ENCODE measurements at places on chromosomes 16 and 17. TPM values are rescaled to one million over a fixed set of nuclear protein-coding genes. Genes with fewer than 3 reads are reported as not detected.

TEX19 gene
- 2.3 TPM for total RNA-seq

DNA sequence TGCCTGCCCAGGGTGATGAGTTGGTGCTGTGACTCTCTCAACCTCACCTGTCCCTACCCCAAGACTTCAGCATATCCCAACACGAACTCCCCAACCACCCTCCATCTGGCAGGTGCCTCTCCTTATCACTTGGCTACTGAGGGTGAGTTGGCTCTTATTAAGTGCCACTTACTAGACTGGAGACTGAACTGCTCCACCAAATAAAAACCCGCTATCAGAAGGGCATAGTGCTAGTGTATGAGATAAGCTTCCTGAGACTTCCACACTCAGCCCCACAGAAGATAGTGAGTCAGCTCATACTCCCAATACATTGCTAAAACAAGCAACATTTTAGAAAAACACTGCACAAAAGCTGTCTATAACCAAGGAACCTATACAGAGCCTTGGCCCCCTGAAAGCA, 16.0 kb upstream of the CCL18 start:
- no peak for DNase-seq

- no peak for DNase-seq
Observed at GRCh38 chr17:47898241-47898640, 2.2 kb downstream of the SP2 start.

ARRB2 gene
- total RNA-seq: 10.5 TPM

GRCh38 chr16:78838276-78838675, 738.8 kb downstream of the WWOX start:
- no peak for DNase-seq

DNA sequence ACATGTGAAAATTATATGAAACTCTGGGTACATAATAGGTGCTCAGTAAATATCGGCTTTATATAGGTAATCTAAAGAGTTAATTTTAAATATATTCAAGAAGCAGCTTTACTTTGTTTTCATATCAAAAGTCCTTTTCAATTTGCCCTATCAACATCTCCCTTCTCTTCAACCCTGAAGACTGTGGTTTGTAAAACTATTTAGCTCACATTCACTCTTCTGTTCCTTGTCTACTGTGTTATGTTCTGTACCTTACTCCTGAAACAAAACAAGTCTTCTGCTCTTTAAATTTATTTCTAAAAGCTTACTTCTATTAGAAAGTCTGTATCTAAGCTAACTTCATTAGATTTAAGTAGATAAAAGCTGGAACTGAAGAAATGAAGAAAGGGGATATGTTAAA, 301.7 kb upstream of the PMFBP1 start:
- DNase-seq: no peak

- DNase-seq: no peak
Observed at GRCh38 chr17:67633751-67634211, 84.0 kb upstream of the NOL11 start.

TMEM132E gene
- total RNA-seq: not detected

GRCh38 chr17:21301593-21302550, 17.4 kb downstream of the MAP2K3 start:
- DNase-seq: no peak

TBC1D3E gene
- total RNA-seq: not detected

DNA sequence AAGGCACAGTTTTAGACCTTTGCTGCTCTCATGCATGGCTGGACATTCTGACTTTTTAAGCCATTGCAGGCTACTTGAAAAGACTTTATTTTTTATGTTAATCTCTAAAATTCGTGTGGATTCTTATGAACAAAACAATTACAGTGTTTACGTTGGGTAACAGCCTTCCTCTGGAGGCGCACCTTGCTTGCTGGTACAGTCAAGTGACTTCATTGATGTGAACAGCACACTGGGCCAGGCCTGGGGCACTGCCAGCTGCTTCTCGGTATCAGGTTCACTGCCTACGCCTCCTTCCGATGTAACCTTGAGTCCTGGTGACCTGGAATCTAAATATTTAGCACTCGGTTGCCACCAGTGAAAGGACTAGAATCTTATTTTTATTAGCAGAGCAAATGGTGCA, 27.8 kb downstream of the MARCHF10 start:
- no peak for DNase-seq

CD300LF gene
- not detected for total RNA-seq

PLLP gene
- total RNA-seq: not detected

- no peak for DNase-seq
Observed at GRCh38 chr16:84924331-84925091, 86.8 kb downstream of the ZDHHC7 start.

PIMREG gene
- total RNA-seq: 46.6 TPM

MAPT gene
- 0.43 TPM for total RNA-seq

DNA sequence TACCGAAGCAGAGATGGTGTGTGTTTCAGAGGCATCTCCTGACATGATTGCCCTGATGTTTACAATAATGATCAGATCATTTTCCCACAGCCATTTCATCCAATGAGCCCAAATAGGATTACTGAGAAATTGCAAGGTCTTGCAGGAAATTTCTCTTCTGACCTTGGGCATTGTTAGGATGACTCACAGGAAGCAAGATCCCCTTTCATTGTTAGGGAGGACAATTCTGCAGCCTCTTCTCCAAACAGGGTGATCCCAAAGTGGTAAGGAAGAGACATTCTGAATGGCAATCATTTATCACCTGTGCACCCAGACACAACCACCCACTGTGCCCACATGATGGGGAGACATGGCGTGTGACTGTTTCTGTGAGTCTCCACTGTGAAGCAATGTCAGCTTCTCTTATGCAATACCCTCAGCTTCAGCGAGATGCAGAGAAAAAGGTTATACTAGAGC, 306.7 kb upstream of the XYLT1 start:
- peak; percentile 23 for DNase-seq

- no peak for DNase-seq
Observed at GRCh38 chr17:81253358-81254131, 14.4 kb downstream of the NDUFAF8 start.

- no peak for DNase-seq
Observed at GRCh38 chr17:17183744-17184143, 22.4 kb downstream of the PLD6 start.

DNA sequence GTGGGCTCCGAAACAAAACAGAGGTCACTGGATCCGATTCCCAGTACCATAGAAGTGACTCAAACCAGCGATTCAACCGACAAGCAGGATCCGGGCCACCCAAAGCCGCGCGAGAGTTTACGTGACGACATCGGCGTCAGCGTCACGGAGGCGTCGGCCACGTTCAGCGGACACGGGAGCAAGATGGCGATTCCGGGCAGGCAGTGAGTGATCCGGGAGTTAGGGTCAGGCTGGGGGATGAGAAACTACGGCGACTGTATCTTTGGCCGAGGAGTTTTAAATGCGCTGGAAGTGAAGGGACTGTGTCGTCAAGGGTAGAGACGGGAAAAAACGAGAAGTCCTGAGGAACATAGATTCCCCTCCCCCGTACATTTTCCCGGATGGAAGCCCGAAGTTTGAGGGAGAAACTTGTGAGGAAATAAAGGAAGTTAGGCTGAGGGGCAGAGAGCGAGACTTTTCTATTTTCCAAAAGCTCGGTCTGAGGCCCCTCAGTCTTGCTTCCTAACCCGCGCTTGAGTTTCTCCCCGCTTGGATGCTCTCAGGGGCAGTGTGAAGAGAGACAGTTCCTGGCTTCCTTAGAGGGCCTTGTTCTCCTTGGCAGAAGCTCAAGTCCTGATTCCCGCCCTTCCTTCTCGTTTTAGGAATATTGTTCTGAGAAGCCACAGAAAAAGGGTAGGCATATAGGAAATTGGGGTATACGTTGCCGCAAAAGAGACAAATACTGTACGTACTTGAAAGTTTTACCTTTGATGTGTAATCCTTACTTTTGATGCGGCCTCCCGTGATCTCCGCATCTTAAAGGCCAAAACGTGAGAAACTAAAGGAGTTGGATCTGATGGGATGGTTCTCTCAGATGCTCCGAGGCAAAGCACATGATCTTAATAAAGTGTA, at the start of gene NSRP1:
Gene NSRP1 (plus strand): TSS at position 156 of the 891 bp plus-strand sequence. CDS start 28 bp downstream, at position 184.
- peak; percentile 97 for DNase-seq

GDPD1 gene
- not detected for total RNA-seq

DNA sequence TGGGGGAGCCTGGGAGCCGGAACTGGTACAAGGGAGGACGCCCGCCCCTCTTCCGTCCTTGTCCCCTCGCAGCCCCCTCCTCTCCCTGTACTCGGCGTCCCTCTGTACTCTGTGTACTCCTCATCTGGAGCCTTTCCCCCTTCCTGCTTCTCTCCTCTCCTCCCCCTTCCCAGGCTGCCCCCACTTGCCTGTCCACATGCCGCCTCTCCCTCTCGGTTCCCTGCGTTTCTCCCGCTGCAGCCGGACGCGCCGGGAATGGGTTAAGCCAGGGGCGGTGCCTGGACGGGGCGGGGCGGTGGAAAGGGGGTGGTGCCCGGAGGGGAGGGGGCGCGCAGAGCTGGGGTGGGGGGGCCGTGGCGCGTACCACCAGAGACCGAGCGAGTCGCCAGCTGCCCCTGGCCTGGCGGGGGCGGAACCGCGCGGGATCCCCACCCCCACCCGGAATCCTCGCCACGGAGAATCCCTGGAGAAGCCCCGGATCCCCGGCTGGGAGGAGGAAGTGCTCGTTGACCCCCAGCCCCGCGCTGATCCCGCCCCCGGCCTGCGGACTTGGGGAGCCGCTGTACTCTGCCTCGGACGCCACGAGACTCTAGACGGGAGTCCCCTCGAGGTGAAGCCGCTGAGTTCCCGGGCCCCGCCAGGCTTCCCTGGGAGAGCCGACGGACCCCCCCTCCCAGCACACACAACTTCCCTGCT, 22.6 kb downstream of the GJD3 start:
- peak; percentile 39 for DNase-seq

DNA sequence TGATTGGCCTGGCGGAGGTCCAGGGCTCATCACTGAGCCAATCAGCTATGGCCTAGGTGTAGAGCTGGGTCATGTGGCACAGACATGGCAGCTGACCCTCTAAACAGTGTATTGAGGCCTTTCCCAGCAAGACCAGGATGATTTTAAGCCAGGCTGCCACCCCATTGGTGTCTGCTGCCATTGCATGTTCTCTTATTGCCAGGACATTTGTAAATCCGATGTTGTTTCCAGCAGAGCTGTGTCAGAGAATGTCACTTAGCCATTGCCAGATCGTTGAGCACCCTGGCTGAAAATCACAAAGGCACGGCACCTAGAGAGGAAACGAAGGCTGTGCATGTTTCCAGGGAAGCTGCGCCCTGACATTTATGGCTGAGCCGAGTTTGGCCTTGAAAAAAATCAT, 33.4 kb downstream of the RBFOX1 start:
- DNase-seq: no peak

FBXO31 gene
- total RNA-seq: 33.4 TPM

GRCh38 chr16:23832882-23833281, 2.9 kb upstream of the PRKCB start:
- no peak for DNase-seq

DNA sequence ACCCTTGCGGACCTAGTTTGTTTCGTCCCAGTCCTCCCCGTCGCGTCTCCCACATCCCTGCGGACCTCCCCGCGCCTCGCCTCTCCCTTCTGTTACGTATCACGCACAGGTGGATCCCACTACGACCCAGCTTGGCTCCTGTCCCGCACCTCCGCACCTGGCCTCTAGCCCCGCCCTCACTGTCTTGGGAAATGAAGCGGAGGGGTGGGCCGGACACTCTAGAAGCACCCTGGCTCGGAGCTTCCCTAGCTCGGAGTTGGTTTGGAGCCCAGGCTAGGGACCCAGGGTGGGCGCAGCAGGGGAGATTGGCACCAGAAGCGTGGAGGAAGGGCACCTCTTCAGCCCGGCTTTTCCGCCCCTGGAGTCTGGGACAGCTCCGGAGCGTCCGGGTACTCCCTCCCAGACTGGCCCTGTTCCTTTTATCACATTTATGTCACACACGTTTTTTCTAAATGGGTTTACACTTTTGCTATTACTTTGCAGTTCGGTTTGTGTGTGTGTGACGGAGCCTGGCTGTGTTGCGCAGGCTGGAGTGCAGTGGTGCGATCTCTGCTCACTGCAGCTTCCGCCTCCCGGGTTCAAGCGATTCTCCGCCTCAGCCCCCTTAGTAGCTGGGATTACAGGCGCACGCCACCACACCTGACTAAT, 1.4 kb upstream of the CEMP1 start:
- DNase-seq: no peak

NPIPB6 gene
- not detected for total RNA-seq

DNA sequence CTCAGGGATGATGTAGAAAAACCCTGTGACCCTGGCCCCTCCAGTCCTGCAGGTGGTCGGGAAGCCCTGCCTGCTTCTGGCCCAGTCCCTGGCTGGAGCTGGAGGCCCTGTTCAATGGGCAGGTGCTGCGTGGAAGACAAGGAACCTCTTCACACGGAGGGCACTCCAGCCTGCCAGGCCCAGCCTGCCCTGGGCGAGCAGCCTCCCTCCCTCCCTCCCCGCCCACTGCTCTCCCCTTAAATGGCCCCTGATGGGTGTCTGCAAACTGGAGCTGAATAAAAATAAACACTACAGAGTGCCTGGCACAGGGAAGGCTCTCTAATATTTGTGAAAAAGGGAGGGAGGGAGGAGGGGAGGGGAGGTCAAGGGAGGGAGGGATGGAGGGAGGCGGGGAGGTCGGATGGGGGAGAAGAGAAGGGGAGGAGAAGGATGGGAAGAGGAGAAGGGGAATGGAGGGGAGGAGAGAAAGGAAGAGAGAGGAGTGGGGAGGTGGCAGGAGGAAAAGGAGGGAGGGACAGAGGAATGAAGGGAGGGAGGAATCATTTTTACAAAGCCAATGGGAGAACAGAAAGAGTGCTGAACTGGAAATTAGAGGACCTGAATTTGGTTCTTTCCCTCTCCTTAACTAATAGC, 222.8 kb upstream of the TNRC6C start:
- peak; percentile 55 for DNase-seq

KRTAP9-2 gene
- total RNA-seq: not detected

GRCh38 chr17:14752011-14752410, 451.1 kb downstream of the HS3ST3B1 start:
- no peak for DNase-seq

DNA sequence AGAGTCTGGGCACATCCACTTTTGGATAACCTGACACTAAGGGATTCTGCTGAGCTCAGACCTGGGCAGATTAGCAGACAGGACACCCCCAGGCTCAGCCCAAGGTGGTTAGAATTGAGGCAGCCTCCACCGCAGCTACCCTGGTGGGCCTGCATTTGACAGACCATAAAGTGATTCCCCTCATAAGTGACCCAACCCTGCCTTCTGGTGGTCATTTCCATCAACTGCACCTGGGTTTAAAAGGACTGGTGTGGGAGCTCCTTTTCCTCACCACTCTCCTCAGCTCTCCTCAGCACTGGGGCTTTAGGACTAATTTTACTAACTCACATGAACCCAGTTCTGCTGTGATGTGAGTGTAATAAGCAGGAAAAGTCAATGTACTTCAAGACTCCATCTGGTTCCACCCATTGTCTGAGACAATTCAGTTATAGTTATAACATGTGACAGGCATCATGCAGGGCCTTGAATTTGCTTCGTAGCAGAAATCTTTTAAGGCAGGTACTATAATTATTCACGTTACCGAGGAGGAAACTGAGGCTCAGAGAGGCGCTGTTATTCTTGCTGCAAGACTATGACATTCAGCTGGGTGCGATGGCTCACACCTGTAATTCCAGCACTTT, 42.5 kb downstream of the MYH3 start:
- DNase-seq: peak; percentile 58
